ENCODE measurements at places on chromosomes 4 and X. TPM values are rescaled to one million over a fixed set of nuclear protein-coding genes. Genes with fewer than 3 reads are reported as not detected.

F9 gene
- not detected for total RNA-seq

SRPX2 gene
- 79.9 TPM for total RNA-seq

GK gene
- total RNA-seq: 27.9 TPM

GAGE12J gene
- total RNA-seq: not detected

TLR7 gene
- total RNA-seq: under 0.01 TPM

RASGEF1B gene
- 3.4 TPM for total RNA-seq

PHKA1 gene
- total RNA-seq: 5.3 TPM

SHOX gene
- total RNA-seq: not detected

PNMA6A gene
- total RNA-seq: 0.80 TPM

BRS3 gene
- total RNA-seq: not detected

NLRP2B gene
- total RNA-seq: not detected

SLC9B1 gene
- not detected for total RNA-seq

ADH6 gene
- not detected for total RNA-seq

PPP3CA gene
- 30.0 TPM for total RNA-seq

BEND4 gene
- not detected for total RNA-seq

SORBS2 gene
- 4.1 TPM for total RNA-seq

PABPC4L gene
- 3.6 TPM for total RNA-seq

GLRA3 gene
- not detected for total RNA-seq

PI4K2B gene
- 14.3 TPM for total RNA-seq

GRID2 gene
- under 0.01 TPM for total RNA-seq

PGAM4 gene
- total RNA-seq: not detected

VCX3A gene
- total RNA-seq: not detected

HSFX3 gene
- not detected for total RNA-seq

SNCA gene
- total RNA-seq: 21.2 TPM

HHIP gene
- total RNA-seq: 0.24 TPM

AREG gene
- 129 TPM for total RNA-seq

EVC gene
- total RNA-seq: 19.9 TPM

MAGEA8 gene
- not detected for total RNA-seq

BEX1 gene
- total RNA-seq: 0.96 TPM

MRPL1 gene
- total RNA-seq: 26.2 TPM

DCHS2 gene
- total RNA-seq: 0.52 TPM

PCSK1N gene
- total RNA-seq: 3.2 TPM

DMD gene
- 8.9 TPM for total RNA-seq

RBMX gene
- 213 TPM for total RNA-seq

LRP2BP gene
- total RNA-seq: 1.6 TPM

SAGE1 gene
- total RNA-seq: not detected

TDO2 gene
- 0.78 TPM for total RNA-seq

GPR173 gene
- total RNA-seq: 9.8 TPM

AWAT1 gene
- not detected for total RNA-seq

MAGEA2 gene
- total RNA-seq: not detected

RAB9B gene
- not detected for total RNA-seq

PPAT gene
- total RNA-seq: 16.4 TPM

RRH gene
- total RNA-seq: 0.13 TPM

BST1 gene
- total RNA-seq: 12.9 TPM

MAGEA9B gene
- total RNA-seq: not detected

FAM9C gene
- total RNA-seq: not detected

PARM1 gene
- 0.65 TPM for total RNA-seq

SUV39H1 gene
- 12.4 TPM for total RNA-seq

IBSP gene
- total RNA-seq: not detected

RAB40AL gene
- total RNA-seq: not detected

COX7B2 gene
- total RNA-seq: not detected

FAT4 gene
- 7.5 TPM for total RNA-seq

SLITRK4 gene
- total RNA-seq: 5.3 TPM

LANCL3 gene
- total RNA-seq: under 0.01 TPM

CHRDL1 gene
- total RNA-seq: not detected

NHSL2 gene
- 0.78 TPM for total RNA-seq

PHOX2B gene
- not detected for total RNA-seq
